NCI-H446 (cell line): ENCODE measurements at places on chromosomes 1 and 21.

DNA sequence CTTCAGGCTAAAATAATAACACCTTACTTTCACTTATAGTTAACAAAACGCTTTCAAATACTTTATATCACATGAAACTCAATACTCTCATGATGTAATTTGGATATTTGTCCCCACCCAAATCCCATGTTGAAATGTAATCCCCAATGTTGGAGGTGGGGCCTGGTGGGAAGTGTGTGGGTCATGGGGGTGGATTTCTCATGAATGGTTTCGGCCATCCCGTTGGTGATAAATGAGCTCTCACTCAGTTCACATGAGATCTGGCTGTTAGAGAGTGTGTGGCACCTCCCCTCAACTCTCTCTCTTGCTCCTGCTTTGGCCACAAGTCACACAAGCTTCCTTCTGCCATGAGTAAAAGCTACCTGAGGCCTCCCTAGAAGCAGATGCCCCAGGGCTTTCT, 22.5 kb upstream of the PTGFRN start:
- DNase-seq: no peak

DNA sequence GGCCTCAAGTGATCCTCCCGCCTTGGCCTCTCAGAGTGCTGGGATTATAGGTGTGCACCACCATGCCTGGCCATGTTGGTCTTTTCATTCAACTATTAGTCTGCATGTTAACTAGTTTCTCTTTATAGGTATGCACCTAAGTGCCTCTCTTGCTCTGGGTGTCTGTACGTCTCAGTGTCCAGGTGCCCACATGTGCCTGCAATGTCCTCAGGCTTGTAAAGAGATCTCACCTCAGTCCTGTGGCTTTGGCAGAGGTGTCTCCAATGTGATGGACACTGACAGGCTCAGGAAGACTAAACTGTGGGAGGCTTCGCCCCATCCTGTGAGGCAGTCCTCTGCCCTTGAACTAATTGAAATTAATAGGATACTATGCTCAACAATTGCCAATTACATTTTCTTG, 526.3 kb downstream of the PTPRU start:
- DNase-seq: no peak

GRCh38 chr1:201933840-201934430, 12.4 kb downstream of the LMOD1 start:
- DNase-seq: no peak

DNA sequence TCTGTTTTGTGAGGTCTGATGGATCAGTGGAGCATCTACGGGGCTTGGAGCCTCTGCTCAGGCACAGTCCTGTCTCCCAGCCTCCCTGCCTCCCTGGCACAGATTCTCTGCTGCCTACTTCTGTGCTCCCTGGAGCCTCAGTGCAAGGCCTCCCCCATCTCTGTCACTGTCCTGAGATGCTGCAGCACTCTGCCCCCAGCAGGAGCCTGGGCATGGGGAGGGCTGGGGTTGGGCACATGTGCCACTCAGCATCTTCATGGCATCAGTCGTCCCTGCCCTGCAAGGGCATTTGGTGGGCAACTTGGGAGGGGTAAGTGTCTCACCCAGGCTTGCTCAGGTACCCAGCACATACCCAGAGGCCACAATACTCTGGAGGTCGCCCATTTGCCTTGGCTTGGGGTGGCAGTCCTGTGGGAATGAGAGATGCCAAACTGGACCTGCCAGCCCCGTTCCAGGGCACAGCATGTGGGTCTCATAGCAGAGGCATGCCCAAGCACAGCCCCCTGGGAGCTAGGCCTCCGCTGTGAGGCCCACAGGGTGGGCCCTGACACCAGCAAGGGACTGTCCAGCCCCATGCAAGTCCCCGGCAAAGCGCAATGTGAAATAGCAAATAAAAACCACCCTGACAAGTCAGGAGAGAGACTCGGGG, 28.7 kb downstream of the PADI3 start:
- no peak for DNase-seq

GRCh38 chr1:50973875-50974617, 4.0 kb downstream of the CDKN2C start:
- DNase-seq: peak; percentile 46

- no peak for DNase-seq
Measured at GRCh38 chr1:204624631-204625216, 60.8 kb downstream of the LRRN2 start.

DNA sequence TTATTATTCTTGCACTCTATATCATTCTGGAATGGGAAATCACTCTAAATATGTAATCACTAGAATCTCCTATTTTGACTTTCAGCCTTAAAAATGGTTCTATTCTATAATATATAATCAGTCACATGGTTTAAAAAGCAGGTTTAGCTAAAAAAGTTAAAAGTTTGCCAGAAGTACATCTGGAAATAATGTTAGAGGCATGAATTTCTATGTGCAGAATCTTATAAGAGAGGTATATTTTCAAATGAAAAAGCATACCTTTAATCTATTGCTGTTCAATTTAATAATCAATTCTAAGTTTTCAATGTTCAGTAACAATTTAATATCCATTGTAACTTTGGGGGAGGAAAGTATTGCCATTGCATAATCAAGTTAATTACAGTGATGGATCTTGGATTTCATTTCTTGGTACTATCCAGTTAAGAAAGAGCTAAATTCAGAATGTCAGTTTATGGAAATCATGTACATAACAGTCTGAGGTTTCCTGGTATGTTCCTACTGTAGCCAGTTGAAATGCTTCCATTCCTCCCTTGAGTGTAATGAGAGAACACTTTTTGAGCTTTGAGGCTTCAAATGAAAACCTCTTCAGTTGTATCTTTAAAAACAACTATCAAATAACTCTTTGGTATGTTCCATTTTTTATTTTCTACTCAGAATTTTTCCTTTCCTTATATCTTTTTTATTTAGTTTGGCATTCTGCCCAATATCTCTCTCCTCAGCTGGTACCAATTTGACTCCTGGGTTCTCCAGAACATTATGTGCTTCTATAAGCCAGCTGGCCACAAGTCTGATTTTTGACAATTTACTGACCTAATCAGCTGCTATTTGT, 175.7 kb upstream of the COL11A1 start:
- DNase-seq: peak; percentile 82

- DNase-seq: no peak
Measured at GRCh38 chr1:118717893-118718292, 270.2 kb downstream of the TBX15 start.

DNA sequence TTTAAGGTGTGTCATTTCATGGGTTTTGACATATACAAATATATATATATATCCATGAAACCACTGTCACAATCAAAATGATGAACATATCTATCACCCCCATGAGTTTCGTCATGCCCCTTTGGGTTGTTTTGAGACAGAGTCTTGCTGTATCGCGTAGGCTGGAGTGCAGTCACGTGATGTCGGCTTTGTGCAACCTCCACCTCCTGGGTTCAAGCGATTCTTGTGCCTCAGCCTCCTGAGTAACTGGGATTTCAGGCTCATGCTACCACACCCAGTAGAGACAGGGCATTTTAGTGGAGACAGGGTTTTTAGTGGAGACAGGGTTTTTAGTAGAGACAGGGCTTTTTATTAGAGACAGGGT, 8.0 kb downstream of the HJV start:
- no peak for DNase-seq

DNA sequence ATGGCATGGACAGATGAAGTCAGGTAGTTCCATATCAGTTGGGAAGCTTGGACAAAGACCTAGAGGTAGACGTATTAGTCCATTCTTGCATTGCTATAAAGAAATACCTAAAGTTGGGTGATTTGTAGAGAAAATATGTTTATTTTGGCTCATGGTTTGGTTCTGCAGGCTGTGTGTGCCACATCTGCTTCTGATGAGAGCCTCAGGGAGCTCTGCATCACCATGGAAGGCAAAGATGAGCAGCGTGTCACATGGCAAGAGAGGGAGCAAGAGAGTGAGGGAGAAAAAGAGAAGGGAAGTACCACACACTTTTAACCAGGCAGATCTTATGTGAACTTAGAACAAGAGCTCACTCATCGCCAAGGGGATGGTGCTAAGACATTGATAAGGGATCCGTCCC, 9.0 kb downstream of the TSACC start:
- DNase-seq: no peak

GRCh38 chr1:145837656-145838055, 7.8 kb upstream of the NUDT17 start:
- no peak for DNase-seq

DNA sequence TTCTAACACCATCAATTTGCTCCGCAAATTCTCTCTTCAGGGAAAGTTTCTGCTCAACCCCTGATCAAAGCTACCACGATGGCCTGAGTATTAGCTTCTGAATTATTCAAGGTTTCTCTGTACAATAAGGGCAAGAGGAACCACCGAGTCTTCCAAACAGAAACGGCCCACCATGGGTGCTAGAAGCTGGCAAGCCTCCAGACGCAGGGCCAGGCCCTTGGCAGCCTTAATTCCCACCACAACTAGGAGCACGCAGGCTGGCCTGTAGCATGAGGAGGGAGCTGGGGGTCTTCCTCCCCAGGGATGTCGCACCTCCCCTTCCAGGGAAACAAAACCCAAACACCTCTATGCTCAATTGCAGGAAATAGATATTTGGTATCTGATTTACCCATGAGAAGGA, 11.1 kb downstream of the RSPH1 start:
- no peak for DNase-seq
